Eye (tissue), 1 donor: ENCODE measurements at places on chromosomes 5 and 9.

DNA sequence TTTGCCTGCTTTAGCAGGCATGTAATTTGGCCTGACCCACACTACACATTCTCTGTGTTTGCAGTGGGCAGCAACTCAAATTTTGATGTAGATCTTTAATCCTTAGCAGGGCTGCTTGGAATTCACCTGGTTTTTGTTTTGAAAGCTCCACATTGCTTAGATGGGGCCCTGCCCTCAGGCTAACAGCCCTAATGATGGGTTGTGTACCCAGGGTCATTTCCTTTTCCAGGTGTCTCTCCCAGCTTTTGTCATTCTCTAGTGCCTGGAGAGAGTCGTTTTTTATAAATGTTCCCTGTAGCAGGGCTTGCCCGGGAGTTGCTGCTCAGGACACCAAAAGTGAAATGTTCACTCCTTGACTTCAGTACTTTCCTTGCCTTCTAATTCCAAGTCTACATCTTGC is 126.3 kb downstream of the TRIO start:
- no peak for DNase-seq

- DNase-seq: no peak
Observed at GRCh38 chr9:92522983-92523970, 12.5 kb downstream of the ECM2 start.

DNA sequence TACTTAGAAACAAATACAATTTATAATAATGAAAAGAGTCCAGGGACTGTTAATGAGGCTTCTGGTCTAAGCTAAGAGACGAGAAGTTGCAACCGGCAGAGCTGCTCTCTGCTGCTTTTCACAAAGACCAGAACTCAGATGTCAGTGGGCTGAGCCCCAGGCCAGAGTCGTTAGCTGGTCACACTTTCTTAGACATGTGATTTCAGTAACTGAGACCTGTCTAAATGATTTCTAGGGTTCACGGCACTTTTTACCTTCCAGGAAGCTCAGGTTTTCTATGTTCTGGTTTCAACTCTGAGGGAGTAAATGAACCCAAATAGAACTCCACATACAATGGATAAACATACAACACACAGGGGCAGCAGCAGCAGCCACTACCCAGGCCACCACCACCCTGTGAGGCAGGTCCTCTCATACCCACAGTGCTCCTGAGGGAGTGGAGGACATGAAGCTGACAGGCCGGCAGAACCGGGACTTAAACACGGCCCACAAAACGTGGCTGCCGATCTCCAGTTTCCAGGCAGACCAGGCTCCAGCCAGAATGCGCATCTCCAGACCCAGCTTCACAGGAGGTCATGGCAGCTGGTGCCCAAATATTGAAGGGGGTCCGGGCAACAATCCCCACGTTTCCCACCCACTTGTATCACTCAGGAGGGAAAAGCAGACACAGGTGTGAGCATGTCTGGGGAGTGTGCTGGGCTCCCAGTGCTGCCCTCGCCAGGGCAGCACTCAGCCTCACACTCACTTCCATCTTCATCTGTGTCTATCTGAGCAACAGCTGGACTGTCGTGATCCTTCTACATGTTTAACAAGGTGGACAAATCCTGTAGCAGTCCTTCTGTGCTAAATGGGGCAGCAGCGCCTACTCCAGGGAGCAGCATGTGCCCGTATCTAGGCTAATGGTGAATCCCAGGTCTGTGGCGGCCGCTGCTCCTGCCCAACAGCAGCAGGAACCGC is 38.8 kb downstream of the IARS1 start:
- DNase-seq: no peak

DNA sequence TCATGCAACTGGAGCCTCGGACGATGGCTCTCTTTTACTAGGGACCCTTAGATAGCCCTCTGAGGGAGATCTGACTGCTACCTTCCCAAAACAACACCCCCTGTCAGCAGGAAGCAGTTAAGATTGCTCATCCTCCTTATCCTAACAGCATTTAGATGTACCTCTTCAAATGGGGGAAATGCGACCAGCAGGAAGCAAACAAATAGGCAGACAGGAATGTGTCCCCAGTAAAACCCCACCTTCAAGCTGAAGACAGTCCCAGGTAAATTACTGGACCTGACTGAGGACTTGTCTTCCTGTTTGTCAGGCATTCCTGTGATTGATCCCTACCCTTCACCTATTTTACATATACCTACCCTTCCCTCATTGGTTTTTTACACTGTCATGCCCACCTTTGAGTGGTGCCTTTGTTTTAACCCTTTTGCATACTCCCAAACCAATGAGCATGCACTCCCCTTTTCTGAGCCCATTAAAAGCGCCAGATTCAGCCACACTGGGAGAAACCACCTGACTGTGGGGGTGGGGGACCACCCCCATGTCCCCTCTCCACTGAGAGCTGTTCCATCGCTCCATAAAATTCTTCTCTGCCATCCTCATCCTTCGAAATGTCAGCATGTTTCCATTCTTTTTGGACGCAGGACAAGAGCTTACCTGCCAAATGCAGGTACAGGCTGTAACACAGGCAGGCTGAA is 954.0 kb upstream of the CDH6 start:
- no peak for DNase-seq

DNA sequence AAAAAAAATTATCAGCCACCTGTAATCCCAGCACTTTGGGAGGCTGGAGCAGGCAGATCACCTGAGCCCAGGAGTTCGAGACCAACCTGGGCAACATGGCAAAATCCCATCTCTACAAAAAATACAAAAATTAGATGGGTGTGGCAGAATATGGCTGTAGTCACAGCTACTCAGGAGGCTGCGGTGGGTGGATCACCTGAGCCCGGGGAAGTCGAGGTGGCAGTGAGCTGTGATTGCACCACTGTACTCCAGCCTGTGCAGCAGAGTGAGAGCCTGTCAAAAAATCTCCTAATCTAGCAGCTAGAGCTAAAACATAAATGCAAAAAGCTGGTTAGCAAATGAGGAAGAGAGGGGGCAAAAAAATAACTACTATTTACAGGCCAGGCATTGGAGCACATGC is 12.0 kb downstream of the PSMB7 start:
- no peak for DNase-seq

- no peak for DNase-seq
Observed at GRCh38 chr5:179698935-179699615, at the start of gene CANX. Gene CANX (plus strand): TSS chr5:179698967. CDS start chr5:179705682, 6,715 bp downstream.

- no peak for DNase-seq
Observed at GRCh38 chr9:18910435-18910834, 122.6 kb downstream of the SAXO1 start.
